ENCODE measurements at places on chromosomes 3 and 15. TPM values are rescaled to one million over a fixed set of nuclear protein-coding genes. Genes with fewer than 3 reads are reported as not detected.

GRCh38 chr15:69755551-69756310 is 303.1 kb downstream of the RPLP1 start:
- DNase-seq: no peak

DNA sequence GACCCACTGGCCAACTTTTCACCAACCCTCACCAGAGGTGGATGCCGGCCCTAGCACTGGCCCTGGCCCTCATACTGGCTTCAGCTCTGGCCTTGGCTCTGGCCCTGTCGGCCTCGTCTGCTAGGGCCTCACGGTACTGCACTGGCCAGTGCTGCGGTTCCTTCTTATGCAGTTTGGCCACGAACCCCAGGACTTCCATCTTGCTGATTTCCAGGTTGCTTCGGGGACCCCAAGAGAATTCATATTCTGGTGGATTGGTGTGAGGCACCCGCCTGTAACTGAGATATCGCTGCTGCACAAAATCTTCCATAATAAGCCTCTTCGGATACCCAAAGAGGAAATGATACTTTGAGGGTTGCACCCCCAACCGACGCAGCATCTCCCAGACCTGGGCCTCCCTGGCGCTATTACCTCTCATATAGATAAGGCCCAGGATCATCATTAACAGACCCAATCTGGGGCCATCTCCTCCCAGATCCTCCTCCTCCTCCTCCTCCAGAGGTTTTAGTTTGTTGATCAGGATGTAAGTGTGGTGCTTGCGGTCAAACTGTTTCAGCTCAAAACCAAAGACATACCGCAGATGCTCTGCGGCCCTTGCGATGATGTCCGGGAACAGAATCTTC is 883 bp downstream of the MAGEF1 start:
- no peak for DNase-seq

Gene PCSK6
- total RNA-seq: 1.4 TPM

DNA sequence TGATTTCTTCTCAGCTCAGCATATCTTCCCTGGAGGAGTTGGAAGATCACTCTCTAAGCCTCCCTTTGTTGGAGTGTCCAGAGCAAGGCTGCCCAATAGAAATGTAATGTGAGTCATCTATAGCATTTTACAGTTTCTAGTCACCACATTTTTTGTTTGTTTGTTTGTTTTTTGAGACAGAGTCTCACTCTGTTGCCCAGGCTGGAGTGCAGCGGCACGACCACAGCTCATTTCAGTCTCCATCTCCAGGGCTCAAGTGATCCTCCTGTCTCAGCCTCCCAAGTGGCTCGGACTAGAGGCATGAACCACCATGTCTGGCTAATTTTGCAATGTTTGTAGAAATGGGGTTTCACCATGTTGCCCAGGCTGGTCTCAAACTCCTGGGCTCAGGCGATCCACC is 21.3 kb downstream of the KLHL6 start:
- DNase-seq: no peak

Gene IFT57
- 50.2 TPM for total RNA-seq

- DNase-seq: no peak
Observed at GRCh38 chr15:25089577-25089976, 134.8 kb downstream of the SNRPN start.

DNA sequence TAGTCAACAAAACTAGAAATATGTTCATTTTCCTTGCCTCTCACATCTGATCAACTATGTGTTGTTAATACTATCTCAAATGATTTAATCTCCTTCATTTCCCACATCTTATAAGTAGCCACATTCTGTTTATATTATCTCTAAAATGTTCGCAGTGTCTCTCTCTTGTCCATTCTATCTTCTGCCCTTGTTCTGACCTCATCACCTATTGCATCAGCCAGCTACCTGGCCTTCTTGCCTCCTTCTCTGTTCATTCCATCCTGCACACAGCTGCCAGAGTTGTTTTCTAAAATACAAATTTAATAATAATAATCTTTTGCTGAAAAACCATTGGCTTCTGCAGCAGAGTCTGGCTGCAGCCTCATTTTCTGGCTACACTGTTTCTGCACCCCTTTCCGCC is 75.3 kb upstream of the CCNL1 start:
- no peak for DNase-seq

- DNase-seq: no peak
Observed at GRCh38 chr3:188870431-188870830, 301.3 kb upstream of the TPRG1 start.

Gene NDN
- total RNA-seq: 76.3 TPM

- DNase-seq: no peak
Observed at GRCh38 chr3:101151286-101151913, 158.2 kb upstream of the ABI3BP start.

Gene GOLGA8Q
- total RNA-seq: not detected

DNA sequence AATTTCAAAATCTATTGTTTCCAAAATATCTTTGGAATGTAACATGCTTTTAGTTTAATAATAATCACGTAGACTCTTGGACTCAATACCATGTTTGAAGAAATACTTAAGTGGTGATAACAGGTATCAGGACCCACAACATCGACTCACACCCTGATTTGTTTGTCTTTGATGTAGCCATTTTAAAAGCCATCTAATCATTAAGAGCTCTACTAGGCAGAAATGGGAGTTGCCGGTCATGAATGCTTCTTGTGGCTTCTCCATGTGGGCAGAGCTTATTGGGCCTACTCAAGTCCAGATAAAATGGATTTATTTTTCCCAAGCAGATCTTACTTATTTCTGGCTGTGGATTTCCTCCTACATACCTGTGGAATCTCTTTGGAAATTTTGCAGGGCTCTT is 261.6 kb upstream of the NR2F2 start:
- DNase-seq: no peak

- no peak for DNase-seq
Observed at GRCh38 chr15:39789736-39790135, 7.1 kb upstream of the FSIP1 start.

Gene WNT7A
- total RNA-seq: not detected

Gene ARMC8
- 80.6 TPM for total RNA-seq

Gene ILDR1
- total RNA-seq: 1.9 TPM

Gene NMD3
- 141 TPM for total RNA-seq

- no peak for DNase-seq
Observed at GRCh38 chr15:81270188-81270587, 53.8 kb downstream of the STARD5 start.

- DNase-seq: no peak
Observed at GRCh38 chr3:119395923-119396358, 67.5 kb downstream of the TMEM39A start.

Gene TRIM42
- not detected for total RNA-seq

Gene RSL24D1
- 116 TPM for total RNA-seq

Gene SCN11A
- total RNA-seq: not detected

GRCh38 chr3:149581248-149581647 is 76.6 kb downstream of the WWTR1 start:
- DNase-seq: no peak

GRCh38 chr15:101188637-101189408 is 63.0 kb downstream of the CHSY1 start:
- no peak for DNase-seq

- no peak for DNase-seq
Observed at GRCh38 chr15:59522988-59523461, 85.0 kb downstream of the FAM81A start.

Gene FAM81A
- total RNA-seq: 1.5 TPM

- no peak for DNase-seq
Observed at GRCh38 chr3:142418926-142419592, 28.8 kb downstream of the XRN1 start.

- DNase-seq: no peak
Observed at GRCh38 chr3:9679476-9680080, 24.1 kb upstream of the CPNE9 start.

Gene NPAP1
- 0.41 TPM for total RNA-seq

DNA sequence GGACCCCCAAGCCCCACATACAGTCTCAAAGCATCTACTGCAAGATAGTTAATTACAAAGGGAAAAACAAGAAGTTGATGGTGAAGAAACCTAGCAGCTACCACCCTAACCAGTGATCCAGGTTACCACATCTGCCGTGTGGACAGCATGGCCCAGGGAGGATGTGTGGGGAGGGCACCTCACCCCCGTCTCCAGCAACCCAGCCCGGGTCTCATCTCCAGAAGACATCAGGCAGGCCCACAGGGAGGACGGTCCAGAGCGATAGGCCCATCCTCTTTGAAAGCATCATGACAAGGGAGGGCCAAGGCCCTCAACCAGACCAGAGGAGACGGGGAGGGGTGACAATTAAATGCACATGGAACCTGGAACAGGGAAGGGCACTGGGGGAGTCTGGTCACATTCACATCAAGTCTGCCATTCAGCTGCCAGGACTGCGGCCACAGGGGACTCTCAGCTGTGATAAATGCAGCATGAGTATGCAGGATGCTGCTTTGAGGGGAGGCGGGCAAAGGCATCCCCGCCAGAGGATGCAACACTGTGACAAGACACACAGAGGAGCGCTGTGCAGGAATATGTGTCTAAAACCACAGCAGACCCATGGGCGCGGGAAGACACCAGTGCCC is 18.8 kb downstream of the ZXDC start:
- DNase-seq: peak; percentile 8
